NCI-H2029 treated with DMSO at 0.1 percent for 48 hours (cell line): ENCODE measurements at places on chromosomes 1 and 21.
A peak's percentile ranks its signal among the peaks of the same experiment; 100 is the strongest.

DNA sequence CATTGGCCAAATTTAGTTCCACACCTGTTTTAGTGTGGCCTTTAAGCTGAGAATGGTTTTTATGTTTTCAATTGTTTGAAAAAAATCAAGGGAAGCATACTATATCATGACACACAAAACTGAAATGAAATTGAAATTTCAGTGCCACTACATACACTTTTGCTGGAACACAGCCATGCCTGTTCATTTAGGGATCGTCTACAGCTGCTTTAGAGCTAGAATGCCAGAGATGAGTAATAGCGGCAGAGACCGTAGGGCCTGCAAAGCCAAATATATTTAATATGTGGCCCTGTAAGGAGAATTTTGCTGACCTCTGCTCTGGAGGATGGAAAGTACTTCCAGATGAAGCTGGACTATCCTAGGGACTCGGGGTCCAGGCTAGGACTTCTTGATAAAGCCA lies 62.5 kb upstream of the LYST start:
- DNase-seq = no peak

GRCh38 chr21:45638707-45639106 lies 4.8 kb upstream of the PCBP3 start:
- DNase-seq = no peak

- DNase-seq = peak; percentile 92
Observed at GRCh38 chr1:5551274-5551975, 440.8 kb downstream of the NPHP4 start.

DNA sequence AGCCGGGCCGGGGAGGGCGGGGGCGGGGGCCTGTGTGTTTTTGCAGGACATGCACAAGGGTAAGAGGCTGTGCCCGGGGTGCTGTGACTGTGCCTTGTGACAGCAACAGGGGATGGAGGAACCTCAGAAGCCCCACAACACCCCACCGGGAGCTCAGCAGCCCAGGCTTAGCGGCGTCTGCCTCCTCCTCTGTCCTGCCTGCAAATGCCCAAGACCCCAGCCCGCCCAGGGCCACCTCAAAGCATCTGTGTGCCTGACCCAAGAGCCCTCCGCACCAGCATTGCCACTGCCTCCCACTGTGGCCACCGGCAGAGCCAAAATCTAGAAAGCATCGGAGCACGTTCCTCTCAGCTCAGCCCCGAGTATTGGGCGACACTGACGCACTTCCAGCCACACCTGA lies 2.7 kb upstream of the ACTRT2 start:
- no peak for DNase-seq

- no peak for DNase-seq
Observed at GRCh38 chr21:37558676-37559211, 192.2 kb downstream of the DYRK1A start.

DNA sequence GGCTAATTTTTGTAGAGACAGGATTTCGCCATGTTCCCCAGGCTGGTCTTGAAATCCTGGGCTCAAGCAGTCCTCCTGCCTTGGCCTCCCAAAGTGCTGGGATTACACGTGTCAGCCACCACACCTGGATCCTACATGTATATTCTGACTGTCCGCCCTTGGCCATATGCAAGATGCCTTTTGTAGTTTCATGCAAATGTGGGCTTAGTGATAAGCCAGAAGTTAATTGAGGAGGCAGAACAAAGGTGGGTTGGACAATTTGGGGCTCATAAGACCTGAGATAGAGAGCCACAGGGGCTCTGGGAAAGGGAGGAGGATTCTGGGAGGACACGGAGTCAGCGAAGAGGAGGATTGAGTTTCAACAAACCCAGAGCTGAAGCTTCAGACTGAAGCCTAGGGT lies 24.9 kb downstream of the ALPL start:
- DNase-seq = no peak

DNA sequence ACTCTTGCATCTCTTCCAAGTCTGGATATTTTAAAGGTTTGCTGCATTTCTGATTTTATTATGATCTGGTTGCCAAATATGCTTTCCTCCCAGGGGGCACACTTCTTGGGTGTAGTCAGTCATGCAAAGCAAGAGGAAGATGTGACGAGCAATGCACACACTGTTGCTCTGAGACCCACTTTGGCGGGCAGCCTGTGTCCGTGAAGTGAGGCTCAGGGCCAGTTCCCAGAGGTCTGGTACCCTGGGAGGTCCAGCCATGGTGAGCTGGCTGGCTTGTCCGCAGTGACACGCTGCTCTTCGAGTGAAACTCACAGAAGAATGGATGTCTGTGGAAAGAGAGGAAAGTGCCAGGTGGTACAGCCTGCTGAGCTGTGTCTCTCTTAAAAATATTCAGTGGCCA lies 52.8 kb upstream of the EDN2 start:
- DNase-seq = no peak

DNA sequence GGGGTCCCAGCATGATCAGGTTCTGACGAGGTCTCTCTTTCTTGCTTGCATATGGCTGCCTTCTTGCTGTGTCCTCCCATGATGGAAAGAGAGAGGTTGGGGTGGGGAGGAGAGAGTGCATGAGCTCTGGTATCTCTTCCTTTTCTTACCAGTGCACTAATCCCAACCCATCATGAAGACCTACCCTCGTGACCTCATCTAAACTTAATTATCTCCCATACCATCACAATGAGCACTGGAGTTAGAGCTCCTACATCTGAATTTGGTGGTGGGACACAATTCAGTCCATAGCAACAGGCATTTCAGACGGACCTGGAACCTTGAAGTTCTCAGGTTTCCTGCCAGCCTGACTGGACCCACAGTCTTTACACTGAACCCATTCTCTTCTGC lies 125.2 kb upstream of the ZNF648 start:
- DNase-seq = no peak

- DNase-seq = no peak
Observed at GRCh38 chr1:78155121-78155520, 109.4 kb downstream of the GIPC2 start.

- no peak for DNase-seq
Observed at GRCh38 chr1:153841463-153841994, 66.3 kb downstream of the SLC27A3 start.

GRCh38 chr1:207981976-207982375 lies 71.1 kb upstream of the CD34 start:
- DNase-seq = no peak

DNA sequence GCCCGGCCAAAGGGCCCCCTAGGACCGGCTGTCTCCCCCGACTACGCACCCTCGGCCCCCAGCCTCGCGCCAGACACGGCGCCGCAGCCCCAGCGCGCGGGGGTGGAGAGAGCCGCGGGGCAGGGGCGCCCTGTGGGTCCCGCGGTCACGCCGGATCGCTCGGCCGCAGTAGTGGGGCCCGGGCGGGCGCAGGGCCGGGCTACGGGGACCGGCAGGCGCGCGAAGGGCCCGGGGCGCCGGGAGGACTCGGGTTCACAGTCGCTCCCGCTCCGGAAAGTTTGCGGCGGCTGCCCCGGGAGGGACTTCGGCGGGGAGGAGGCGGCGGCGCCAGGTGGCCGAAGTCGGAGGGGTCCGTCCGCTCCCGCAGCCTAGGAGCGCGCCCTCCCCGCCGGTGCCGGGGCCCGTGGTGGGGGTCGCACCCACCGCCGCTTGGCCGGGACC lies 7.1 kb upstream of the ZNF669 start:
- DNase-seq = no peak

DNA sequence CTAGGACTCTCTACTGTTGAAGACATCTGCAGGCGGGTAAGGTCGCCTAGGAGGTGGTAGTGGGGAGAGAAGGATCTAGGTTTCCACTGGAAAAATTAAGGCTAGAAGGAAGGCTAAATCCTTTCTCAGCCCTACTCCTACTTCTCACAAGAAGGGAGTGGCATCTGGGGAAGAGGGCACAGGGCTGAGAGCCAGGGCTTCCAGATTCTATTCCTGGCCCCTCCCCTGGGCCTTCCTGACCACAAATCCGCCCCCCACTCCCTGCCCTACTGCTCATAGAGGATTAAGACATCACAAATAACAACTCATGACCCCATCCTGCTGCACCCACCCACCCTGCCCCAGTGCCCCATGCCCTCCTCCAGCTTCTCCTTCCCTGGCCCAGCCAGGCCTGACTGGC lies 2.5 kb downstream of the PHLDA3 start:
- DNase-seq = no peak

DNA sequence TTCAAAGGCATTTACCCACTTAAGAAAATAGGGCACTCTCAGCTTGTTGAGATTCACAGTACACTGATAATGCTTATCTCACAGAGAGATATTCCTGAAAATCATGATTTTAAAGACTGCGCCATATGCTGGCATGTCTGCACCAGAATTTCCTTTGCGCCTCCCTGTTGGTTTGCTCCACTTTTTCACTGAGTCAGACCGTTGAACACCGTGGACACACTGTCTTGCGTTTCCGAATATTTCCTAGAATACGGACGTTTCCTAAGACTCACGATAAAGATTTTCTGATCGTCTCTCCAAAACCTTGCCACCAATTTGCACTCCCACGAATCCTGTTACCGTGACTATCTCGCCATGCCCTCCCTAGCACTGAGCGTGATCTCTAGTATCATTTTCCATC lies 497 bp upstream of the C1orf115 start:
- DNase-seq = no peak

DNA sequence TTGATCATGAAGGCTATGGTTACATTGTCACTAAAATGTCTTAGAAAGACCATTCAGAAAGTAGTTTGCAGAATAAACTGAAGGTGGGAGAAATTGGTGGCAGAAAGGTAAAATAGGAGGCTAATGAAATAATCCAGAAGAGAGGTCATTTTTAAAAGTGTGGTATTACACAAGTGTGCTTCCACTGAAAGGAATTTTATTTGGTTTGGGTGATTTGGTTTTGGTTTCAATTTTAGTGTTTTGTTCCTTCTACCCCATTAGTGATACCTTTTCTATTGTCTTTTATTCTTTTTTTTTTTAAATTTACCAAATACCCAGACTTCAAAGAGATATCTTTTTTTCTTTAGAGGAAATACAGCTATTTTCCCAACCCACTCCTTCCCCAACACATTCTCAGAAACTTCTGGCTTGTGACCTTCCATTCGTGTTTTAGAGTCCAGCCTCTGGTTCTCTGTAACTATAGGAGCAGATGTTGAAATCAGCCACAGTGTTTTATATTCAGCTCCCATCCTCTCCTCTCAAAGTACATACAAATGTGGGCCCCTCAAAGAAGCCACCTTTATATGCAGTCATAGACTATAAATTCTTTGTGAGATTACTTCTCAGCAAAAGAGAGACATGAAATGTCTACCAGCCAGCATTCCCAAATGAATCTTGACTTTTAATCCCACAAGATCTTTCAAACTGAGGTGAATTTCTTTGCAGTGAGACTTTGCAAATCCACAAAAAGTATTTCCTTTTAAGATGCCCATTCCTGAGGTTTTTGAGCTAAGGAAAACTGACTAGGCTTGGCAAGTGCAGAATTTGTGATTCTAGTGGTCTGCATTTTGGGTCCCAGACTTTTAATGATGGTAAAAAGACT lies 42.0 kb upstream of the PALMD start:
- no peak for DNase-seq

- DNase-seq = no peak
Observed at GRCh38 chr1:220370041-220370700, 97.9 kb upstream of the RAB3GAP2 start.

- DNase-seq = peak; percentile 78
Observed at GRCh38 chr1:93448292-93448982, 519 bp downstream of the FNBP1L start.

DNA sequence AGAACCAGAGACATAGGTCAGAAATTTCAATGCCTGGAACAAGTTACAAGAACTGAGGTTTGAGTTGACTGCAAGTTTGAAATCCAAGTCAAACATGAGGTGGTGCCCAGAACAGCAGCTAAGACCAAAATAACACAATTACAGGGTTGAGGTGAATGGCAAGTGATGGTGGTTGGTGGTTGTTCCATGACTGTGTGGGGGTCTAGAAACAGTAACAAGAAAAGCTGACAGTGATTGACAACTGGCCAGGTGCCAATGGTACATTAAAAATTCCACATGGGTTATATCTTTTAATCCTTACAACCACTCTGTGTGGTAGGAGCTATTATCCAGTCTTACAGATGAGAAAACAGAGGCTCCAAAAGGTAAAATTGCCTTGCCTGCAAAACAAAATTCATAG lies 32.0 kb downstream of the RIMS3 start:
- DNase-seq = no peak

DNA sequence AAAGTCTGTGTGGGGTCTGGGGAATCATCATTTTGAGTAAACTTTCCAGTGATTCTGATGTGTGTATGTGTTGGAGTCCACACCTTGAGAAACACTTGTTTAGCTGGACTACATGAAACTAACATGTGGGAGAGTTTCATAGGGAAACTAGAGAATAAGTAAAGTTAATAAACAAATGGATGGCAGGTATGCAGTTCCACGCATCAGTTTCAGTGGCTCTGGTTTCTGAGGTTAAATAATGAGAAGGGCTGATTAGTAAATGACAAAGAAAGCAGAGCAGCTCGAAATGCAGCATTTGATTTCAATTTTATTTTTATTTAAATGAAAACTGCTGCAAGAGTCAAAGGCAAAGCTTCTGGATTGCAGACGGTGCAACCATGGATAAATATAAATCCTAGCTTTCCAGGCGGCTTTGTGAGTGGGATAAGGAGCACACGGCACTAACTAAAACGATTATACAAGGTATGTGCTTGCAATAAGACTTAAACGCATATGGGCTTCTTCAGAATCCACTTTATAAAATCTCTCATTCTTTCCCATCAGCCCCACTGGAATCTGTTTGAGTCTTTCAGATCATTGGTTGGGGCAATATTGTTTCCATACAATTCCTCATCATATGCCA lies 310.7 kb downstream of the PLPP3 start:
- no peak for DNase-seq

- DNase-seq = peak; percentile 5
Observed at GRCh38 chr21:42198929-42199867, 19.7 kb upstream of the ABCG1 start.

- DNase-seq = no peak
Observed at GRCh38 chr1:175206687-175207086, 14.1 kb upstream of the KIAA0040 start.

DNA sequence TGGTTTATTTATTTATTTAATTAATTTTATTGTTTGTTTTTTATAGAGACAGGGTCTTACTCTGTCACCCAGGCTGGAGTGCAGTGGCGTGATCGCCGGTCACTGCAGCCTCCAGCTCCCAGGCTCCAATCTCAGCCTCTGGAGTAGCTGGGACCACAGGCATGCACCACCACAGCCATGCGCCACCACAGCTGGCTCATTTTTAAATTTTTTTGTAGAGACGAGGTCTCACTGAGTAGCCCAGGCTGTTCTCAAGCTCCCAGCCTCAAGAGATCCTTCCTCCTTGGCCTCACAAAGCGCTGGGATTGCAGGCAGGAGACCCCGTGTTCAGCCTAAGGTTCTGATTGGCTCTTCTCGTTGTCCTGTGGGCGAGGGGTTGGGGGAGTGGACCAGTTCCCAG lies 22.1 kb downstream of the UMODL1 start:
- no peak for DNase-seq

- DNase-seq = peak; percentile 57
Observed at GRCh38 chr1:159798893-159799292, 3.3 kb upstream of the FCRL6 start.

DNA sequence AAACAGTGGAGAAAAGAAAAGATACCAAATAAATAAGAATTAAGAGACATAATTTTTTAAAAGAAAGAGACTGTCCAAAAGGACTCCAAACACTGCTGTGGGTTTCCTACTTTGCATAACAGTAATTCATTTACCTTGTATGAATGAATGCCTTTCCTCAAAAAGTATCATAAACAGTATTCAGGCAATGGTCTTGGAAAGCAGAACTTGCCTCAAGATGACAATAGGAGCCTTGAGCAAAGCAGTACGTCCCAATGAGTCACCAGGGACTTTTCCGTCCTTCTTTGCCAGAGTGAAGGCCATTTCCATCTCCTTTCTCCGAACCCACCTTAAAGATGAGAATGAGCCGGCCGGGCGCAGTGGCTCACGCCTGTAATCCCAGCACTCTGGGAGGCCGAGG lies 186.4 kb downstream of the ZBTB18 start:
- DNase-seq = no peak

GRCh38 chr1:22447621-22448111 lies 4.0 kb upstream of the ZBTB40 start:
- DNase-seq = no peak
